ENCODE measurements at places on chromosomes 13 and 19.

DNA sequence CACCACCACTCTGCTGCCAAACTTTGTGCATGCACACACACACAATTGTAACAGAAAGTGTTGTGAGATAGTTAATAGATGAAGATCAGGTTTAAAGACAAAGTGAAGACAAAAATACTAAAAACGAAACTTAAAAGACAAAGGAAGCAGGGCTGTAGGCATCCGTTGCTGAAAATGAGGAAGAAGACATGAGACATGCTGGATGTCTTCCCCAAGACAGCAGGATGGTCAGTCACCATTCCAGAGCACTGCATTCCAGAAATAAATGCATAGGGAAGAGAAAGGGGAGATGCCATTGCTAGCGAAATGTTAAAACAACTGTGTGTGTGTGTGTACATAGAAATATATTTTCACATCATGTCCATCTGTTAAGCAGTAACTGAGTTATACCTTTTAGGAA, 520.1 kb downstream of the SUCLA2 start:
- no peak for DNase-seq

DNA sequence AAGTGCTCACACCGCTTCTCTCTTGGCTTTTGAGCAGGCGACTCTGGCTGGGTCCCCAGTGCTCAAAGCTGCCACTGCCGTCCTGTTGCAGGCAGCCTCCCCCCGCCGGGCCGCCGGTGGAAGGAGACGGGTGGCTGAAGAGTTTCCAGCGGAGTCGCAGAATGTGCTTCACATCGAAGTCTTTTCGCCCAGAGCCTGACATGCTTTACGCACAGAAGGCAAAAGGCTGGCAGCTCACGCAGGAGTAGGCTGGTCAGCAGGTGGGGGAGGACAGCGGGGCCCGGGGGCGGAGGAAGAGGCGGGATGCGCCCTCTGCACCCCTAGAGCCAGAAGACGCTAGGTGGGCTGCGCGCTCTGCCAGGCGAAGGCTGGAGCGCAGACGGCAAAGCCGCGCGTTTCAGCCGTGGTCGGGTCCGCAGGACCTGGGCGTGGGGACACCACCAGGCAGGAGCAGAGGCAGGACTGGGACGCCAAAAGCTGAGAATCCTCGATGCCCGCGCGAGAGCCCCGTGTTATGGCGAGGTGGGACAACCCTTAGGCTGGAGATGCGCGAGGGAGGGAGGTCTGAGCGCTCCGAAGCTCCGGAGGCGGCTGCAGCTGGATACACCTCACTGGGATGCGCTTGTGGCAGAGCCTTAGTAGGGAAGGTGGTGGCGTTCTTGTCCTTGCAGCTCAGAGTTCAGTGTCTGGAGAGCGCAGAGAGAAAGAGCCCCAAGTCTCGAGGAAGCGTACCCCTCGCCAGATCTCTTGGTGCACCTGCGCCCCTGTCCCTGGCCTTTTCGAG, at the start of gene ATXN8OS:
Gene ATXN8OS, plus strand, starts transcription at position 329 of the 784 bp plus-strand sequence.
- peak; percentile 63 for DNase-seq

DNA sequence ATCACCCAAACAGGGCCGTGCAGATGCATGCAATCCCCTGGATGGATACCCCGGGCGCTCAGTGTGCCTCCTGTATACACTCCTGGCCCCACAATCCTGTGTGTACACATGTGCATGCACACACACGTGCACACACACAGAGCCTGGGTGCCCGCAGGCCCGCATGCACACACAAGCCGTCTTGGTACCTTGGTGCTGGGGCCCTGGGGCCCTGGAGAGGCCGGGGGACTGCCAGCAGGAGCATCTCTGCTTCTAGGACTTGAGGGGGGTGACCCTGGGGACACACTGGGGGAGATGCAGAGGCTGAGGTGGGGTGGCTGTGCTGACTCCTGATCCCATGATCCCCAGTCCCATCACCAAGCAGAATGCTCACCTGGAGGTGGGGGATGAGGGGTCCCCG, 15.6 kb upstream of the EPOR start:
- no peak for DNase-seq

DNA sequence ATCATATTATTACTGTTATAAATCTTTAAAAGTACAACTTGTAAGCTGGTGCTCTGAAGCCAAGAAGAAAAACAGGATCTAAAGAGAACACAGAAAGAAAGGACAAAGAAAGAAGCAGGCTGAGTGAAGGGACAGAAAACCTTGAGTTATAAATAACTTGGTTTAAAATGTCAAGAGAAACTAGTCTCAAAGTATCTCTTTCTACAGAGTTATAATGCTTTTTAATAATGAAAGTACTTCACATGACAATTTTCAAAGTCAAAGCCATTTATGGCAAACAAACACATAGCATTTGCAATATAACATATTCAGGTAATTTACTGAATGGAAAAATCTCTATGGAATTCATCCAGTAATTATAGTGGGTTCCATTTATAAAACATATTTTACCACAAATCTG, 33.4 kb downstream of the CAB39L start:
- DNase-seq, result no peak

DNA sequence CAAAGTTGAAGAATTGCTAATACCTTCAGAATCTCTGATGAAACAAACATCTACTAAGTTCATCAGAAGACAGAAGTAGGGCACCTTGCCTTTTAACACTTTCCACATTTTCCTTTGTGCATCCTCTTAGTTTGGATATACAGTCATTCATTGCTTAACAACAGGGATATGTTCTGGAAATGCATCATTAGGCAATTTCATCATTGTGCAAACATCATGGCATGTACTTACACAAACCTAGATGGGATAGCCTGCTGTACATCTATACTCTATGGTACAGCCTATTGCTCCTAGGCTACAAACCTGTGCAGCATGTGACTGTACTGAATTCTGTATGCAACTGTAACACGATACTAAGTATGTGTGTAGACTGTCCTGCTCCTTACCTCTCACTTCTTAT, 169.8 kb downstream of the SUCLA2 start:
- DNase-seq, result no peak

DNA sequence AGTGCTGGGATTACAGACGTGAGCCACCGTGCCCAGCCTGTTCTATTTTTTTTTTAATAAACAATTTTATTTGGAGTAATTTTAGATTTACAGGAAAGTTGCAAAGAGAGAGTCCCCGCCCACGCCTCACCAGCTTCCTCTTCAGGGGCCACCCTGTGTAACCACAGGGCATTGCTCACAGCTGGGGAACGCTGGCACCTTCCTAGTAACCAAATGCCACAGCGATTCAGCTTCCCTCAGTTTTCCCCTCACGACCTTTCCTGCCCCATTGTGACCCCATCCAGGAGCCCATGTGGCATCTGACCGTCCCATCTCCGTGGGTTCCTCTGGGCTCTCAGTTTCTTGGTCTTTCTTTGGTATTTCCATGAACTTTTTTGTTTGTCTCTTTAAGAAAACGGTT, 83.9 kb downstream of the GNG7 start:
- DNase-seq, result no peak

GRCh38 chr19:18418483-18419194, 559 bp upstream of the SSBP4 start:
- DNase-seq, result no peak

GRCh38 chr13:93309886-93310523, 83.4 kb downstream of the GPC6 start:
- DNase-seq, result no peak

- peak; percentile 64 for DNase-seq
Measured at GRCh38 chr19:23283925-23284324, 33.7 kb upstream of the ZNF724 start.

DNA sequence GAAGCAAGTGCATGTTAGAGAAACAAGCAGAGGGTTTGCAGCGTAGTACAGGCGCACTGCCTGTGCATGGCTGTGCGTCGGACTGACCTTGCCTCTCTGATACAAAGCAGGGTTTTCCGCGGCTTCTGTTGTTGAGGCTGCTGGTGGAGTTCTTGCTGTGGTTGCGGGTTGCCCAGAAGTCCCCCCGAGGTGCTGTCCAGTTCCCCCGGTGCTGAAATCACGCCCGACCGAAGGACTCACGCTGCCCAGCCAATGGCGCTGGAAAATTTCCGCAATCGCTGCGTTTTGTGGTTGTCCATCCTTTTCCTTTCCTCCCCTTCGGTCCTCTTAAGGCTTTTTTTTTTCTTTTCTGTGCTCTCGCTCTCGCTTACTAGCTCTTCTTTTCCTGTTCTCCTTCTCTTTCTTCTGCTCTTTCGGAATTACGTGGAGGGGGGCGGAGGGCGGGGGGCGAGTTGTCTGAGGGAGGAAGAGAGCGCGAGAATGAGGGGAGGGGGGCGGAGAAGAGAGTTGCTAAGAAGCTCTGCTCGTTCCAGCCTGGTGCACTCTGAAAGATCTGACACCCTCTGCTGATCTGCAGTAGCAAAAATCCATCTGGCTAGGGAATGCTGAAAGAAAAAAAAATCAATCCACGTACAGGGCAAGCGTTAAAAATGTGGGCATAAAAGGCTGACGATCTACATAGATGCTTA, at the start of gene SLITRK1:
Gene SLITRK1, minus strand, starts transcription at position 558 of the 689 bp plus-strand sequence. CDS start 967 bp downstream, outside the sequence.
- DNase-seq, result peak; percentile 94

GRCh38 chr13:80685942-80686341, 345.0 kb upstream of the SPRY2 start:
- no peak for DNase-seq

GRCh38 chr13:23898101-23898500, 799 bp upstream of the C1QTNF9B start:
- no peak for DNase-seq

GRCh38 chr19:40284501-40285352, at the start of gene AKT2:
TSS of gene AKT2 (minus strand) at chr19:40285345. CDS start at chr19:40265267, 20,078 bp downstream.
- peak; percentile 49 for DNase-seq

DNA sequence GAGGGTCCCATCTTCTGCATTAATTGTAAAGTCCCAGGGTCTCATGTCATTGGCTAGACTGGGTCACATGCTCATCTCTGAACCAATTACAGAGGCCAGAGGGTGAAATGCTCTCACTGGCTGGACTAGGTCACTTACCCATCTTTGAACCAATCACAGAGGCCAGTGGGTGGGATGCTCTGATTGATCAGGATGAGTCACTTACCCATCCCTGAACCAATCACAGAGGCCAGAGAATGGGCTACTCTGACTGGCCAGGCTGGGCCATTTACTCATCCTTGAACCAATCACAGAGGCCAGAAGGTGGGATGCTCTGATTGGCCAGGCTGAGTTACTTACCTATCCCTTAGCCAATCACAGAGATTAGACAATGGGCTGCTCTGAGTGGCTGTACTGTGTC, 5.3 kb downstream of the MISP start:
- peak; percentile 69 for DNase-seq

DNA sequence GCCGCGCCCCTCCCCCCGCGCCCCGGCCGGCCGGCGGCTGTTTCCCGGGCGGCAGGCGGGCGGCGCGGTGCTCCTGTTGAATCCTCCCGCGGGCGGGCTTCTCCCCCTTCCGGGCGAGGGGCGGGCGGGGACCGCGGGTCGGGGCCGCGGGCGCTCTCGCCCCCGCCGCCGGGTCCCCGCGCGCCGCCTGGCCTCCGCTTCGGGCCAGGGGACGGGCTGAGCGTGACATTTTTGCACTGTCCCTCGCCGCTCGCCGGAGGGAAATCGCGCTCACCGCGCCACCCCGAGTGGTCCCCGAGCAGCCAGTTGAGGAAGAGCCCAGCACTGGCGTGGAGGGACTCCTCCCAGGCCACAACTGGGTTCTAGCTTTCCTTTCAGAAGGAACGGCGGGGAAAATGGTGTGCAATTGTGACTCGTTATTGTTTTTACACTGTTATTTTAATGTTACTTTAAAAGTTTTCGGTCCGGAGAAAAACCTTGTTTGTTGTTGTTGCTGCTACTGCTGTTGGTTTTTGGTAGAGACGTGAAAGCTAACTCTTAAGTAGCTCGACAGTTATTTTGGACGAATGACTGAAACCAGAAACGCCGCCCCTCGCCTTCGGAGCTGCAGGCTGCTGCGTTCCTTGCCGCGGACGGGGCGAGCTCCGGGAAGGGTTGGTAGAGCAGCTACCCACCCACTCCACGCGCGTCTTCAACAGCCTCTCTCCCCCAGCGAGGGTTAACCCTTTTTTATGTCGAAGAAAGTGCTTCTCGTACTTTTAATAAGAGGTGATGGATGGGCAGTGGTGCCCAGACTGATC, 959 bp downstream of the PDS5B start:
- peak; percentile 76 for DNase-seq

DNA sequence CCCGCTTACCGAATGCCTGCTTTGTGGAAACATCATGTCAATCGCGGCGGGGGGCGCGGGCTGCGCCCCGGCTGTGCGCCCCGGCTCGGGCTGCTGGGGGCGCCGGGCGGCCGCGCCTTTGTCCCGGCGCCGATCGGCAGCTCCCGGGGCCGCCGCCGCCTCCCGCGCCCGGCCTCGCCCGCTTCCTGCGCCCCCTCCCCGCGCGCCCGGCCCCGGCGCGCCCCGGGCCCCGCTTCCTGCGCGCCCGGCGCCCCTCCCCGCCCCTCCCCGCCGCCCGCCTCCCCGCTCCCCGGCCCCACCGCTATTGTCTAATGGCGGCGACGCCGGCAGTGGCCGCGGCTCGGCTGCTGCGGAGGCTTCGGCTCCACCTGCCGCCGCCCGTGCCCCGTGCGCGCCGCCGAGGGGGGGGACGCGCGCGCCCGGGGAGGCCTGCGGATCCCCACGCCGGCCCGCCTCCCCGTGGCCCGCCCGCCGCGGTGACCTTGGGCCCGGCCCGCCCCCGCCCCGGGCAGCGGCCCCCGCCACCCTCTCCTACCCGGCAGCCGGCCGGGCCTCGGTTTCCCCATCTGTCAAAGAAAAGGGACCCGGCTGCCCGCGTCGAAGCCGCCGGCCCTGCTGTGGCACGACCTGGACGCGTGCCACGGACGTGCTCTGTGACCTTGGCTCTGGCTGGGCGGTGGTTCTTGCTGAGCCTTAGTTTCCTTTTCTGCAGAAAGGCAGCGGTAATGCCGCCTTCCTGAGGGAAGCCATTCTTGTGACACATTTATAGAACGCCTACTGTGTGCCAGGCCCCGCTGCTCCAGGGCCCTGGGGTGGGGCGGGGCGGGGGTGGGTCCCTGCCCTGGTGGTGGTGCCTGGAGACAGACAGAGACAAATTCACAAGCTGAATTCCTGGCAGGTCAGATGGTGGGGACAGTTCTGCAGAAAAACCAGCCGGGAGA, at the start of gene TLE5:
Gene TLE5, minus strand, starts transcription at position 331 of the 941 bp plus-strand sequence. Its CDS starts 295 bp downstream, at position 36.
- no peak for DNase-seq

- no peak for DNase-seq
Measured at GRCh38 chr19:49518033-49518432, 5.6 kb downstream of the FCGRT start.

- DNase-seq, result no peak
Measured at GRCh38 chr13:106796280-106797047, 228.5 kb upstream of the ARGLU1 start.

GRCh38 chr19:1395194-1396018, 5.9 kb downstream of the GAMT start:
- no peak for DNase-seq

GRCh38 chr13:30881191-30881651, 24.9 kb upstream of the MEDAG start:
- DNase-seq, result peak; percentile 24

GRCh38 chr19:7331446-7331845, 17.3 kb upstream of the ARHGEF18 start:
- no peak for DNase-seq

GRCh38 chr13:93976528-93976927, 503.0 kb downstream of the DCT start:
- DNase-seq, result no peak

Data from islet precursor cell (in vitro differentiated cells).